Erythroblast (primary cell): ENCODE measurements at places on chromosomes 5 and 9.

GRCh38 chr5:153863951-153864350 is 174.8 kb downstream of the FAM114A2 start:
- DNase-seq: no peak

GRCh38 chr5:66789434-66789833 is 193.2 kb downstream of the MAST4 start:
- DNase-seq: no peak

GRCh38 chr5:83672646-83673045 is 48.0 kb downstream of the HAPLN1 start:
- DNase-seq: no peak

GRCh38 chr5:172003746-172004145 is 2.7 kb downstream of the FBXW11 start:
- no peak for DNase-seq

GRCh38 chr5:145124806-145125205 is 710.3 kb downstream of the PRELID2 start:
- DNase-seq: no peak

GRCh38 chr9:16484744-16485143 is 385.7 kb downstream of the BNC2 start:
- no peak for DNase-seq

- DNase-seq: no peak
These were observed 69.6 kb upstream of the ABCA1 start for GRCh38 chr9:104997536-104997935.

- no peak for DNase-seq
These were observed 29.0 kb downstream of the AUH start for GRCh38 chr9:91332546-91333231.

DNA sequence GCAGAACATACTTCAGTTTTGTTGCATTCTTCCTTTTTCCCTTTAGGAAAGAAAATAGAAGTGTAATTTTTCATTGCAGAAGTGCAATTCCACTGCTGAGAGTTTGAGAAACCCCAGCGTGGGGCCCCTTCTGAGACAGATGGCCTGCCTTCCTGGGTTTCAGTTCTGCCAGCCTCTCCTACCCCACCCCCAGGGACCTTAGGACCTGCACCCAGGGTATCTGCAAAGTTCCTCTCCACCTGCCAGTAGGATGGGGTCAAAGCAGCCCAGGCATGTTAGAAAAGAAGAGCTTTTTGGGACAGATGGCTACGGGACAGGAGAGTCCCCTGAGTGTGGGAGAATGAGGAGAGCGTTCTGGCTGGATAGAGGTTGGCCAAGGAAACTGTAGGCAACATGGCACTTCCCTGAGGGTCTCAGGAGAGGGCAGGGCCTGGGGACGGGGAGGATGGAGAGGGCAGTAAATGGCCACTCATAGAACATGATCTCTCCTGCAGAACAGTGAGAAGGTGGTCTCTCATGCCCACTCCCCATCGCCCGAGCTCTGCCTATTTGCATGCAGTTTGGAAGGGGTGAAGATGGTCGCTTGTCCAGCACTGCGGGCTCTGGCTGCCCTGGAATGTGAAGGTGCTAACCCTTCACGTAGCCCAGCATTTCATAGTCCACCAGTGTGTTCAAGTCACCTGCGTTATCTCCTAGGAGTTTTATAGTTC is at the start of gene TIFAB:
TIFAB (minus strand) TSS at position 31 of the 710 bp plus-strand sequence. CDS start 2,412 bp downstream, outside the sequence.
- no peak for DNase-seq

DNA sequence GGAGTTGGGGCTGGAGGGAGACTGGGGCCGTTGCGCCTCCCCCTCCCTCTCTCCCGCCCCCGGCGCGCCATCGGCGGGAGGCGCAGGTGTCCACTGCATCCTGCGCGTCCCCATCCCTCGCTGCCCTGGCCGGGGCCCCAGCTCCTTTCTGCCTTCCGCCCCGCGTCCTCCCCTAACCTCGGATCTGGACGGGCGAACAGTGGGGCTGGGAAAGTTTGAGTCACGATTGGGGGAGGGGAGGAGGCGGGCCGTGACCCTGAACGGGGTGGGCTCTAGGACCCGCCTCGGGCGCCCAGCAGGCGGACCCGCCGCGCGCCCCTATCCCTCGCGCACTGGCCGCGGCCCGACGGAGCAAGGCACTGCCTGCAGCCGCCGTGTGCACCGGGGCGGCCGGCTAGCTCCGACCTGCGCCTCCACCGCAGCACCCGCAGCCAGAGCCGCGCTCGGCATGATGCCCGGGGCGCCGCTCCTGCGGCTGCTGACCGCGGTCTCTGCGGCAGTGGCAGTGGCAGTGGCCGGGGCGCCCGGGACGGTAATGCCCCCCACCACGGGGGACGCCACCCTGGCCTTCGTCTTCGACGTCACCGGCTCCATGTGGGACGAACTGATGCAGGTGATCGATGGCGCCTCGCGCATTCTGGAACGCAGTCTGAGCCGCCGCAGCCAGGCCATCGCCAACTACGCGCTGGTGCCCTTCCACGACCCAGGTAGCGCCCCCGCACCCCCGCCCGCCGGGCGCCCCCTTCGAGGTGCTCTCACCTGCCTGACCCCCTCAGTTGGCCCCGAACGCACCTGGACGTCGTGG is at the start of gene HMCN2:
HMCN2 (plus strand) TSS at position 330 of the 805 bp plus-strand sequence; CDS start at position 449, 119 bp downstream.
- DNase-seq: no peak

GRCh38 chr5:174448662-174449061 is 275.7 kb upstream of the MSX2 start:
- no peak for DNase-seq

DNA sequence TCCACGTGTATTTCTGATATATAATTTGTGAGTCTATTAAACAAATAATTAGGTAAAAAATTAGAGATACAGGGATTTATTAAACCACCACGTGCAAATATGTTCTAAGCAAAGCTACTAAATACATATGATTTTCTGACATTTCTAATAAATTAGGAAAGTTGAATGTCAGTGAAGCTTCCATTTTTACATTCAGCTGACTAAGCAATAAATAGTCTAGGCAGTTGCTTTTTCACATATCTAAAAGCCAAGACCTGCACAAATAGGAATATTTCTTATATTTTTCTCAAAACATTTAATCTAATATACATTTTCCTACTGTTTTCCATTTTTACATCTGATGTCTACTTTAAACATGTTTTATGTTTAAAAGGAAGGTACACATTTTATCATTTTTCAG is 322.6 kb upstream of the EFNA5 start:
- no peak for DNase-seq

DNA sequence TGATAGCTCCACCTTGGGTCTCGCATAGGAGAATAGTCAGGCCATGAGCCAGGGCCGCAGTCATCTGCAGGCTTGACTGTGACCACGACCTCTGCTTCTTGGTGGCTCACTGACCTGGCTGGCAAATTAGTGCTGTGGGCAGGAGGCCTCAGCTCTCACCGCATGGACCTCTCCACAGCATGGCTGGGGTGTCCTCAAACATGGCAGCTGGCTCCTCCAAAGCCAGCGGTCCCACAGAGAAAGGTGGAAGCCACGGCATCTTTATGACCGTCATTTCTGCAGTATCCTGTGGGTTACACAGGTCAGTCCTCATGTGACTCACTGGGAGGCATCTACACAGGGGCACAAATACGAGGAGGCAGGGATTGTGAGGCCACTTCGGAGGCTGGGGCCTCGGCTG is 43.2 kb upstream of the SAP30L start:
- DNase-seq: no peak

DNA sequence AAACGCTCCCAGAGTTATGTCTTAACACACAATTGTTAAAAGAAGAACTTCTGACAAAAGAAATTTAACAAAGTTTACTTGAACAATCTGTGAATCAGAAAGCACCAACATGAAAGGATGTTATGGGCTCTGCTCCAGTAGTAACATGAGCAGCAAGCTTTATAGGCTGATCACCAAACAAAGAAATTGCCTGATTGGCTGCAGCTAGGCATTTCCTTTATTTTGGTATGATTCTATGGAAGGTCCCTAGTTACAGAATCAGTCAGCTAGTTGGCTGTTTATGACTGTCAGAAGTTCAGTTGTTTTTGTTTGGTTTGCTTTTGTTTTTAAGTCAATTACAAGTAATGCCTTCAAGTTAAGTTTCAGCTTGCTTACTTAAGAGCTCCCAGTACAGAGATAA is 102.4 kb upstream of the SMC2 start:
- DNase-seq: no peak

GRCh38 chr9:95029288-95029687 is 288.2 kb downstream of the FANCC start:
- no peak for DNase-seq

GRCh38 chr9:36063804-36064447 is 27.2 kb downstream of the RECK start:
- no peak for DNase-seq

- no peak for DNase-seq
These were observed 49.3 kb downstream of the ZFAND5 start for GRCh38 chr9:72315510-72316311.

DNA sequence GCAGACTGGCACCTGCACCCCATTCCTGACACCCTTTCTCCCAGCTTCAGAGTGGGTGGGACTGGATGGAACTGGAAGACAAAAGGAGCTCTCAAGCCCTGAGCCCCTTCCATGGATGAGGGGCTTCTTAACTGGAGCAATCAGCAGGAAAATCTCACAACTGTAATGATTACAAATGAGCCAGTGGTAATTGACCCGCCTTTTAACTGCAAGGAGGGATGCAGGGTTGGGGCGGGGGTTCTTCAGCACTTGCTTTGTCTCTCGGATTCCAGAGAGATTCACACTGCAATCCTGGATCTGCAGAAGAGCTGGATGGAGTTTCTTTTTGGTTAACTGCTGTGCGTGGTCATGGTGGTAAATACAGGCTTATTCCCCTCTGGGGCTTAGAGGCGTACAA is 160.1 kb upstream of the SHB start:
- no peak for DNase-seq

DNA sequence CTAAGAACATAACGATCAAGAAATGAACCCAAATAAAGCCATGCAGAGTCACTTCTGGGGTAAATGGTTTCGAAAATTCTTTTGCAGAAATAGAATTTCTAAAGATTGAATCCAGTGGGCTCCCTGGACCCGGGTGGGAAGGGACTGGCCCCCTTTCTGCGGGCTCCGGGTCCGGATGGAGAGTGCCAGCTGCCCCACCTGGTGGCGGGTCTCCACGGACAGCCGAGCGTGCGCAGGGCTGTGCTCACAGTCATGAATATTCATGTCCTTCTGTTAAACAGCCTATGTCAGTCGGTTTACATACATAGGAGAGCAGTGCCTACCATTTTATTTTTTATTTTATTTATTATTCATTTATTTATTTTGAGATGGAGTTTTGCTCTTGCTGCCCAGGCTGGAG is 4.7 kb upstream of the PPP1R26 start:
- peak; percentile 5 for DNase-seq

GRCh38 chr9:92140074-92140753 is 25.0 kb upstream of the SPTLC1 start:
- DNase-seq: peak; percentile 81

DNA sequence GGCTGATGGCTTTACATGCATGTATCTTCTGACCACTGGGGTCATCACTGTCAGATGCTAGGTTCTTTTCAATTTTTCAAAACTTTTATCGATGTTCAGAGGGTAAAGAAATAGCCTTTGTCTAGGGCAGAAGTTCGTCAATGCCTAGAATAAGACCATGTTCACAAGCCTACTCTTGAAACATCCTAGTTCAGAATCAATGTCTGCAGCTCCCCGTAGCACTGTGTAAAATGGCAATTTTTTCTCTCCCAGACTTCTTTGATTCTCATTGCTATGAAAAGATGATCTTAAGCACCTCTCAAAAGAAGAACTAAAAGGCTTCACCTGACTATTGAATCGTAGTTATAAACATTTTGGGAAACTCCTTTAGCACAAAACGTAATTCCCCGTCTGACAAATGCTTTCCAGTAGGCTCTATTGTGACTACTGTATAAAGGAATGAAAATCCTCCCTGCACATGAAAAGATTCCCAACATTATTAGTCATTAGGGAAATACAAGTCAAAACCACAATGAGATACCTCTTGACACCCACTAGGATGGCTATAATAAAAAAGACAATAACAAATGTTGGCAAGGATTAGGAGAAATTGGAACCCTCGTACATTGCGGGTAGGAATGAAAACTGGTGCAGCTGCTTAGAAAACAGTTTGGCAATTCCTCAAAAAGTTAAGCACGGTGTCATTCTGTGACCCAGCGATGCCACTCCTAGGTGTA is 263.5 kb downstream of the ARHGAP26 start:
- no peak for DNase-seq

GRCh38 chr5:10310066-10310779 is 2.5 kb upstream of the CMBL start:
- no peak for DNase-seq

DNA sequence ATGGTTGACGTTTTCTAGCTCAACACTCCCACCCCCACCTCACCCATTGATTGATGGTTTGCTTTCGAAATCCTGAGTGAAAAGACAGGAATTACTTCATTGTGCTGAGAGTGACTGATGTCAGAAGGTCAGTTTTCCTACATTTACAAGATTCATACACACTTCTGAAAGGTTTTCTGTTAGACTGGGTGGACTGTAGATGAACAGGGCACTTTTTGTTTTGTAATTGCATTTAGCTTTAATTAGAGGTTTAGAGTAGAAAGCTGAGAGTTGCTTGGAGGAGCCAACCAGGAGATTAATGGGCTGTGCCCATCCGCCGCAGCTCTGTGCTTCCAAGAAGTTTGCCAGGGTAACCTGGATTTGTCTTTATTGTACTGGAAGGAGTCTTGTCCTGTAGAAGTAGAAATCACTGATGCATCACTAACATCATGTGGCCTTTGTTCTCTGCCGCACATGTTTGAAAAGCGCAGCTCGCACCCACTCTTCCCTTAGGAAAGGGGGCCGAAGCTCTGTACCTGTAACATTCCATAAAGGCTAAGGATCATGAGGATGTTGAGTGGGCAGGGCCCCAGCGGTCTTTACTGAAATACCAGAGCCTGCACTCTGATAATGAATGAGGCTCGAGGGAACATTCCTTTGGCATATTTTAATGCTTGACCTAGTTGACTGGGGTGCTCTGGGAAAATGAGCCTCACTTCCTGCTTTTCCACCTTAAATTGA is 267.6 kb upstream of the DMRT1 start:
- DNase-seq: no peak

- no peak for DNase-seq
These were observed 146.8 kb upstream of the TBC1D2 start for GRCh38 chr9:98402019-98402840.

DNA sequence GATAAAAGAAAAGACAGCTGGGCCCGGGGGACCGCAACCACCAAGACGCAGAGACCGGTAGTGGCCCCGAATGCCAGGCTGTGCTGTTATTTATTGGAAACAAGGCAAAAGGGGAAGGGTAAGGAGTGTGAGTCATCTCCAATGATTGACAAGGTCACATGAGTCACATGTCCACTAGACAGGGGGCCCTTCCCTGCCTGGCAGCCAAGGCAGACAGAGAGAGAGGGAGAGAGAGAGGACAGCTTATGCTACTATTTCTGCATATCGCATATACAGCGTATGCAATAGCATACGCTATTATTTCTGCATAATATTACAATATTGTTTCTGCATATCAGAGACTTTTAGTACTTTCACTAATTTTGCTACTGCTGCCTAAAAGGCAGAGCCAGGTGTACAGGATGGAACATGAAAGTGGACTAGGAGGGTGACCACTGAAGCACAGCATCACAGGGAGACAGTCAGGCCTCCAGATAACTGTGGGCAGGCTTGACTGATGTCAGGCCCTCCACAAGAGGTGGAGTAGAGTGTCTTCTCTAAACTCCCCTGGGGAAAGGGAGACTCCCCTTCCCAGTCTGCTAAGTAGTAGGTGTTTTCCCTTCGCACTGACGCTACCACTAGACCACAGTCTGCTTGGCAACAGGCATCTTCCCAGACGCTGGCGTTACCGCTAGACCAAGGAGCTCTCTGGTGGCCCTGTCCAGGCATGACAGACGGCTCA is 50.3 kb downstream of the RFX3 start:
- DNase-seq: peak; percentile 22

- DNase-seq: no peak
These were observed 350 bp upstream of the SLC25A46 start for GRCh38 chr5:110738503-110738811.

- DNase-seq: no peak
These were observed 34.4 kb downstream of the MAP1B start for GRCh38 chr5:72141440-72142355.
